Activated gamma-delta T cell (primary cell): ENCODE measurements at places on chromosomes 12 and 14.

DNA sequence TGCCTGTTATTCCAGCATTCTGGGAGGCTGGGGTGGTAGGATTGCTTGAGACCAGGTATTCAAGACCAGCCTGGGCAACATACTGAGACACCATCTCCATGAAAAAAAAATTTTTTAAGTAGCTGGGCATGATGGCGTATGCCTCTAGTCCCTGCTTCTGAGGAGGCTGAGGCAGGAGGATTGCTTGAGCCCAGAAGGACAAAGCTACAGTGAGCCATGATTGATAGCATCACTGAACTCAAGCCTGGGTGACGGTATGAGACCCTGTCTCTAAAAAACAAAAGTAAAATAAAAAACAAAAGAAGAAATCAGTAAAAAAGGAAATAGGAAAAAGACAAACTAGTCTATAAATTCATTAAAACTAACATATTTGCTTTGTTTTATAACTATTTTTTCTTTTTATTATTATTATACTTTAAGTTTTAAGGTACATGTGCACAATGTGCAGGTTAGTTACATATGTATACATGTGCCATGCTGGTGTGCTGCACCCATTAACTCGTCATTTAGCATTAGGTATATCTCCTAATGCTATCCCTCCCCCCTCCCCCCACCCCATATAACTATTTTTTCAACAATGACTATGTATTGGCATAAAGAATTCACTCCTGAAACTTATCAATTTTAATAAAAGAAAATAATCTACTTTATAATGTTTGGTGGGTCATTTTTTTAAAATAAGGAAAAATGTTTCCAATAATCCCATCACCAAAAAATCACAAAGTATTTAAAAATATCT lies 15.4 kb upstream of the AP4S1 start:
- no peak for DNase-seq

DNA sequence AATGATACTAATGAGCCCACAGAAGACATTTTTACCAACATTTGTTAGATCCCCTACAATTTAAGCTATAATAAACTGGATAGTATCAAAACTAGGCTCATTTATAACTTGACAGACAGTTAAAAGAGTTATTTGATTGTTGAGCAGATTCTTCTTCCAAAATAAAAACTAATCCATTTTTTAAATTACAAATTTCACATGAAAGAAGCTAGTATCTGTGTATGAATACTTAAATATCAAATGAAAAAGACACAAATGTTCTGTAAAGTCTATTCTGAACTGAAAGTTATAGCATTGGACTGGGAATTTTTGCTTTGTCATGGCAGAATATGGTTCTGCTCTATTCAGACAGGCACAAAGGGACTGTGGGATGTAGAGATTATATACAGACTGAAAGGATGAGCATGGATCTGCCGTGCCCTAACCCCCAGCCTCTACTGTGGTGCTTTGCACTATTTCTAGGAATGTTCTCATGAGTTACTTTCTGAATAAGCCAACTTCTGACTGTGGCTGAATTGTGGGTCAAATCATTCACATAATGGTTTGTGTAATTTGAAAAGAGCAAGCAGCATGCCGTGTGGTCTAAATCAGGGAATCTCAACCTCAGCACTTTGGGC lies 352.7 kb downstream of the KCNH5 start:
- DNase-seq = no peak

DNA sequence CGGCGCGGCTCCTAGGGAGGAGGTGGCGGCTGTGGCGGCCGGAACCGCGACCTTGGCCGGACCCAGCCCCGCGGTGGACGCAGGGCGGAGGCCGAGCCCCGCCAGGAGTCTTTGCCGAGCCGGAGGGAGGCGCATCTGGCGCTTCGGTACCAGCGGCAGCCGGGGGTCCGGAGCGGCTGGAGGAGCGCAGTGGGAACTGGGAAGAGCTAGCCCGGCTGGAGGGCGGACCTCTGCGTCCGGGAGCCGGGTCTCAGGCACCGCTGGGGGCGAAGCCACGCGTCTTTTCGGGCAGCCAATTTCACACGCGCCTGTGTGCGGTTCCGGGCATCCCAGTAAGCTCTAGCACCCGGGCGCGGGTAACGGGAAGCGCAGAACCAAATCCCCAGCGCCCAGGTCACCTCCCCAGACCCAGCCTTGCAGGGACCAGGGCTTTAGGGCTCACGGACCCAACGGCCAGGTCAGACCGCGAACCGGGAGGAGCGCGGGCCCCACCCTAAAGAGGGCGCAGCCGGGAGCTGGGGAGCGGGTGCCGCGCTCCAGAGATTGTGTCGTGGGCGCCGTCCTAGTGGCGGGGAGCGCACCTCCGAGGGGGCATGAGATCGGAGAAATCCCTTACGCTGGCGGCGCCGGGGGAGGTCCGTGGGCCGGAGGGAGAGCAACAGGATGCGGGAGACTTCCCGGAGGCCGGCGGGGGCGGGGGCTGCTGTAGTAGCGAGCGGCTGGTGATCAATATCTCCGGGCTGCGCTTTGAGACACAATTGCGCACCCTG lies 89.4 kb downstream of the GALNT8 start:
- peak; percentile 11 for DNase-seq

GRCh38 chr12:47007048-47007447 lies 72.4 kb upstream of the PCED1B start:
- no peak for DNase-seq

GRCh38 chr12:105209091-105209490 lies 26.9 kb downstream of the APPL2 start:
- no peak for DNase-seq

- DNase-seq = no peak
Measured at GRCh38 chr14:68552602-68553001, 240.3 kb downstream of the ZFP36L1 start.

DNA sequence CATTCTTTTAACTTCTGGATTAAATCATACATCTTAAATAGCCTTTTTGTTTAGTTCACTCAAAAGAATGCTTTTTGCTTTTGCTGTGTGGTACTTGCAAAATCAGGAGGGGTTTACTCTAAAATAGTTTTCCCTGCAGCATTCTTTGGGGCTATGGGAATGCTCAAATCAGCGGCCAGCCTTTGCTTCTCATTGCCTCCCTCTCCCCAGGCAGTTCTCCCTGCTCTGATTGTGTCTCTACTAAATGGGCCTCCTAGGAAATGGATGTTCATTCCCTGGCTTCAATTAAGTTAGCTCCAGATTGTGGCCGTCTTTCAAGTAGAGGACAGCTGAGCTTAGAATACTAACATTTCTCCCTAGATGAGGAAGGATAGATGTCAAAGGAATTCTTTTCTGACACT lies 4.4 kb downstream of the TULP3 start:
- no peak for DNase-seq

GRCh38 chr12:12606781-12607589 lies 4.7 kb upstream of the CREBL2 start:
- no peak for DNase-seq

DNA sequence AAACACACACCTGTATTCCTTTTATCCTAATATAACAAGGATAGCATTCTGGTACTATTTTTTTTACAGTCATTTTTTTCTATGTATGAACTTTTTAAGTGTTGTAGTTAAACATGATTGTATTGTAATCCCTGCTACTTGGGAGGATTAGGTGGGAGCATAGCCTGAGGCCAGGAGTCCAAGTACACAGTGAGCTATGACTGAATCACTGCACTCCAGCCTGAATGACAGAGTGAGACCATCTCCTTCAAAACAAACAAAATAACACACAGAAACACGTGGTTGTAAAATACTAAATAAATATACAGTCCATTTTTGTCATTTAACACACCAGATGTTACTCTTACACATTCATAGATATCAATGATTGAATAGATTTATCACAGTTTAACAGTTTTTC lies 56.9 kb downstream of the MAP4K5 start:
- DNase-seq = no peak

DNA sequence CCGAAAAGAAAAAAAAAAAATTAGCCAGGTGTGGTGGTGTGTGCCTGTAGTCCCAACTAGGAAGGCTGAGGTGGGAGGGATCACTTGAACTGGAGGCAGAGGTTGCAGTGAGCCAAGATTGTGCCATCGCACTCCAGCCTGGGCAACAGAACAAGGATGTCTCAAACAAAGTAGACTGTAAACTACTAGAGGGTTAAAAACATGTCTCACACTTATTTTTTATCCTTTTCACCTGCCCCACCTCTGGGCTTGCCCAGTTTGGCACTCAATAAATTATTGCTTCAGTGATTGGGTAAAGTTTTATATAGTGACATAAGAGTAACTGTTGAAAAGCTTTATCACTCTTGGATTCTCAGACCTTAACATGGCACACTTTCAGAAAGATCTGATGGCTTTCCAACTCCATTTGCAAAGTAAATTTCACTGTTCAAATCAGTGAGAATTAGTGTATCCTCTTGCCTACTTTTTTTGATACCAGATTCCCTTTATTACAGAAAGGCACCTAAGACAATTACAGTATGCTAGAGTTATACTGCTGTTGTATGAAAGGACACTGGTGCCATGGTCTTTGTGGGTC lies 56.3 kb upstream of the NPFF start:
- no peak for DNase-seq

- no peak for DNase-seq
Measured at GRCh38 chr12:56224954-56225353, 812 bp downstream of the NABP2 start.

GRCh38 chr12:69130064-69130463 lies 109.3 kb upstream of the CPSF6 start:
- DNase-seq = no peak

DNA sequence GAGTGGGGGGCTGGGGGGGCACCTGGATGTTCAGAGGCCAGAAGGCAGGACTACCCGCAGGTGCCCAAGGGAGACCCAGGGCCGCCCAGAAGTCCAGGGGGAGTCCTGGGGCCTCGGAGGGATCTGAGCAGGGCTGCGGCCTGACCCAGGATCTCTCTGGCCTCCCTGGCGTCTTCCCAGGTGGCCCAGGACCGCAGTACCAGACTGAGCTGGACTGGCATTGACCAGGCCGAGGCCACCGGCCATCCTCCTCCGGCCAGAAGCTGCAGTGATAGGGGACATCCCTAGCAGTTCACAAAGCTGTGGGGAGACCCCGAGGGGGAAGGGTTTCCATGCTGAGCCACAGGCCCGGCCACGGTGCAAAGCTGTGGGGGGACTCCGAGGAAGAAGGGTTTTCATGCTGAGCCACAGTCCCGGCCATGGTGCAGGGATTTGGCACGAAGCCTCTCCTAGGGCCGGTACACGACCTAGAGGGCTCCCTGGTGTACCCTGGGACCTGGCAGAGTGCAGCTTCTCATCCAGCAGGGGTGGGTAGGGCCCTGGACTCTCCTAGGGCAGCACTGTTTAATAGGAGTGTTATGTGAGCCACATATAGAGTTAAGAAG lies 24.4 kb downstream of the FBRSL1 start:
- DNase-seq = no peak

- DNase-seq = no peak
Measured at GRCh38 chr14:36268121-36268520, 52.3 kb downstream of the MBIP start.

DNA sequence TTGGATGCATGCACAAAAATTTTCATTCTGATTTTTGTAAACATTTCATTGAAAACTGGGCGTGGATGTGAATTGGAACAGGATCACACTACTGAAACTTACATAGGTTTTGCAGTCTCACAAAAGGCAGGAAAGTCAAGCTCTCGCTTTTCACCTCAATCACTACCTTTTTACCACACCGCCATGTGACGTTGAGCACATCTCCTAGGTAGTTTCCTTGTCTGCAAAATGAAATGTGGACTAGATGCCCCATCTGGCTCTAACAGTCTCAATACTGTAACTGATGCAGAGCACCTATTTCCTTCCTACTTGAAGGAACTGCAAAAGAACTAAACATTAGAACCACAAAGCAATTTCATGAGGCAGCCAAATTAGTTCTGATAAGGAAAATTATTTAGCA lies 4.4 kb upstream of the YY1 start:
- DNase-seq = no peak

- DNase-seq = no peak
Measured at GRCh38 chr12:46725332-46725731, 100.5 kb downstream of the SLC38A4 start.

DNA sequence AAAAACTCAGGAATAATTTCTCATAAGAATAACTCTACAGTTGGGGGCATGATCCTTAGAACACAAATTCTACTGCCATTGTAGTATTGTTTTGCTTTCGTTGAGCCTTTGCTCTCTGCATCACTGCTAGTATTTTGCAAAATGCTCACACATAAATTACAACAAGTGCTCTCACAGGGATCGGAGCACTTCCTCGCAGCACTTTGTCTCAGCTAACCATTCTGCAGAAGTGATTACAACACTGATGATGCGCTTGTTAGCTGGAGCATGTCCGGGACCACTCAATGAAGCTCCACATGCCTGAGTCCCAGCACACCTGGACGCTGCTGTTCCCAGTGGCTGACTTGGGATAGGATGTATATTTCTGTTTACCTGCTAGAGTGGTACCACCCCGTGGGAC lies 31.6 kb downstream of the MOAP1 start:
- DNase-seq = no peak

DNA sequence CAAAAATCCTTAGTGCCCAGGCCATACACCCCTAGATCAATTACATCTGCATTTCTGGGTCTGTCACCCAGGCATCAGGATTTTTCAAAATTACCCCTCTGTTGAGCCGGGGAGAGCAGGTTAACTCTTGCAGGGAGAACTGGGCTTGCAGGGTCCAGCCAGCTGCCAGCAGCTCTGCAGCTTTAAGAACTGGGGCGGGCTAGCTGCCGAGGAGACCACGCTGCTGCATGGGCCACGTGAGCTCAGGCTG lies at the start of gene DGLUCY:
DGLUCY (plus strand) TSS at position 245 of the 250 bp plus-strand sequence. CDS start 46,222 bp downstream, outside the sequence.
- DNase-seq = peak; percentile 22

DNA sequence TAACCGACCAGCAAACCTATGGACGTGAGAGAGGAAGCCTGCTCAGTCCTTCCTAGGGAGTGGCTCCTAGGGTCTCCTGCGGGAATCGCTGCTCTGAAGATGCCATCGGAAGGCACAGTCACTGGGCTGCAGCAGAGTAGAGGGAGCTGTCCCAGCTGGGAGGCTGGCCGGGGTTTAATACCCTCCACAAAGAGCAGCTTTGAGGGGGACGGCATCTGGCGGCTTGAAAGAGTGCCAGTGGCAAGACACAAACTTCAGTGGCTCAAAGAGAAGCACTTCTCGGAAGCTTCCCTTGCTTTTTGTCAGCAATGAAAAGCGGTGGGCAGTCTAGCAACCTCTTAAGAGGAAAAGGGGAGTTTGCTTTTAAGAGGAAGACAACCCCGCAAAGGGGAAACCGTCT lies 114.6 kb downstream of the TMEM132C start:
- DNase-seq = no peak

DNA sequence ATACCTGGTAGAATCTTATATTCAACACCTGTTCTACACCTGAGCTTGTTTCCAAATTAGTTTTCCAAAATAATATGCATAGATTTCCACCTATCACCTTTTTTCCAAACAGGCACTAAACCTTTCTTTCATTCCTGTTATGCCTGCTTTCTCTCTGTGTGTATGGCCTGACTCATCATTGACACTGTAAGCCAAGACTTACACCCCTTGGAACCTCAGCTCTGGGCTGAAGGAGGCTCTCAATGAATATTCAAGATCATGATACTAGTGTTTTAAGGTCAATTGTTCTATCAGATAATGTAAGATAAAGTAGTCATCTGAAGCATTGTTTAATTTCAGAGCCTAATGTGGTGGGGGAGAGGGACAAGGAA lies 1193.3 kb downstream of the FLRT2 start:
- no peak for DNase-seq

- DNase-seq = no peak
Measured at GRCh38 chr12:110310763-110311162, 29.7 kb downstream of the ATP2A2 start.

- DNase-seq = no peak
Measured at GRCh38 chr14:101032433-101032832, 128.9 kb upstream of the RTL1 start.
